ENCODE measurements at places on chromosomes 1 and 21.

- DNase-seq: peak; percentile 55
Observed at GRCh38 chr1:109502364-109502851, 7.1 kb downstream of the AMIGO1 start.

DNA sequence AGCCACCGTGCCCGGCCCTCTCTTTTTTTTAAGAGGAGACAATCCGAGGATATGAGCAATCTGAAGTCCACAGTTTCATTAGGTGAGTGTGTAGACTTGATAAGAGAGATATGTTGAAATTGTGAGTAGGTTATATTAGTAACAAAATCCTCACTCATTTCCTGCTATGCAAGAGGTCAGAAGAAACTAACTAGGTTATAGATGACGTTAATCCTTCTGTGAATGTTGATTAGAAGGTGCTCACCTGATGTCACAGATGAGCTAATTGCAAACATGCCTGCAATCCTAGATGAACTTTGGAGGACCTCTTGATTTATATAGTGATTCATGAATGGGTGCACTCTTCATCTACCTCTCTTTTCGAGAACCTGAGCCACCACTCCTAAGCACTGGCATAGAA, 29.3 kb downstream of the NTMT2 start:
- DNase-seq: no peak

DNA sequence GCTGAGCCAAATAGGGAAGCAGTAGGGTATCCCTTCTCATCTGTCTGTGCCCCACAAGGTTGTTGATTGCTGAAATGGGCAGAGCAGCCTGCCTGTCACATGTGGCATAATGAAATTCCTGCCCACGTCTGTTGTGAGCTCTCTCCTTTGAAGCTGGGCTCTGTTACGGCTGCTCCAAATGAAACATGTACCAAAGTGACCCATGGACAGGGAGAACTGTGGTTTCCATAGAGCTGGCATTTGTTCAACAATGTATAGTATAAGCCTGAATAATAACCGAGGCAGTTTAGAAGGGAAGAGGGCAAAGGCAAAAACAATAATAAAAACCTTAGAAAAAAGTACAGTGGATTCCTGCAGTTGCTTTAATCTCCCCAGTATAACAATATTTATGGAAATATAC, 149.7 kb downstream of the LYPLAL1 start:
- DNase-seq: no peak

DNA sequence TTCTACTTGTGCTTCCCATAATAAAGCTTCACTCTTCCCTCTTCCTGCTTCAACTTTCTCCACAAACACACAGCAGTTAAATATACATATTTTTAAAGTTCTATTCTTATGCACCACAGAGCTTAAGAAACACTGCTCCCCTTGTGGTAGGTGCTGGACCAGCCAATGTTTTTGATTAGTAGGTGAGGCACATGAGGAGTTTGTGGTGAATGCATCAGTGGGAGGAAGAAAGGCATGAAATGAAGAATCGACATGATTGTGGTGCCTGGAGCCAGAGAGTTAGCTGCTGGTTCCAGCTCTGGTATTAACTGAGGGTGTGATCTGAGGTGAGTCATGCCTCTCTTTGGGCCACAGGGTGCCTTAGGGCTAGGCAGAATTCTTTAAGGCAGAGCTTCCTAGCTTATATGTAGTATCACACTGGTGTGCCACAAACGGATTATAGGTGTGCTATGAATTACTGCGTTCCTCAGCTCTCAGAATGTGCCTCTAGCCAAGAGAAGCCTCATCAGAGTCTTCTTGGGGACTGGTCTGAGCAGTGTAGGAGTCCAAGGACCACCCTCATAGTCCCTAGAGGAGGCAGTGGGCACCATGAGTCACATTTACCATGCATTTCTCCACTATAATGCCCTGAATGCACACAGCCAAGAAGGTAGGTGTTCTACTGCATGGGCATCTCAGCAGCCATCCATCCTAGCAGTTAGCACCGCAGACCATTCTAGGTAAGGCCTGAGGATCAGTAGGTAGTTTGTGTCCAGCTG, 97.4 kb upstream of the SGIP1 start:
- DNase-seq: peak; percentile 8

GRCh38 chr1:216111842-216112241, 311.4 kb downstream of the USH2A start:
- no peak for DNase-seq

DNA sequence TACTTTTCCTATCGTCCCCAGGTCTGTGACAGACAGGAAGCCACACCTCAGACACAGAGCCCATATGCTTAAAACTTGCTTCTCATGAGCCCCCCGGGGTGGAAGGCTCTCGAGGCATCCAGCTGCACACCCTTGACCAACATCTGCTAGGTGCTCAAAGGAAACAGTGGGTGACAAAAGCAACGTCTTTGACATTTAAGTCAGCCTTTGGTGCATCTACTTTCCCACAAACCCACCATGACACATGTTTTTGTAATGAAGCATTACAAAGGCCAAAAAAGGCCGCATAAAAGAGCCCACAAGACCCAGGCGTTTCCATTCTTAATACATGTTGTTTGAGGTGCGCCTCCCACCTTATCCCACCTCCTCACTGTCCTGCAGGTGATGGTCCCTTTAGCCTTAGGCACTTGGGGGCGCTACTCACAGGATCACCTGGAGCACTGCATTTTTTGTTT, 11.8 kb upstream of the FASLG start:
- DNase-seq: no peak

DNA sequence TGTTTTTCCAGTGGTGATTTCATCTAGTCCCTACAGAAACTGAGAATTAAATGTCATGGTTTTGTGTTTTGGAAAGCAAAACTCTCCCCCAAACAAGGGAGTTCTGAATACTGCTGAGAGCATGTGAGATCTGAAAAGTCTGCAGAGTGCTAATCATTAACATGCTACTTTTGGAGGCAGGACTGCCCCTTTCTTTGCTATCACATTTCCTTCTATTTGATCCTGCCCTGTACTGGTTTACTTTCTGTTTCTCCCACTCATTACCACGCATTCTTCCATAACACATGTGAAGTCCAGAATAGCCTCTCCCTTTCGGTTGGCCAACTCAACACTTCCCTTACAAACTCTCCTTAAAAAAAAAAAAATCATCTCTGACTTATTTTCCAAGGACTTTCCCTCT, 63.6 kb downstream of the GADD45A start:
- DNase-seq: no peak

DNA sequence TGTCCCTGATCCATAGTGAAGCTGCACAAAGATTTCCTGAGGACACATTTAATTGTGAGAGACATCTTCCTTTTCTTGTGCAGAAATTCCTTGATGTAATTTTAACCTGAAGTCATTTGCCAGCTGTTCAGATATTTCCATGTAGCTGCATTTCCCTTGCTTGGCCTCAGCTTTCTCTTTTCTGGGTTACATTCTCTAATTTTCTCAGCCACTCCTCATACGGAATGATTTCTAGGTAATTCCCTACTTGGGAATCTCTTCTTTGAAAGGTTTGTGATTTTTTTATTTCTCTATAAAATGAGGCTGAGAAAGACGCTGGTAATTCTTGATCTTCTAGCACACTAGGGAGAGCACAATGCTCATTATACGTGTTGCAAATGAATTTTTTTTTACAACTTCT, 199.0 kb downstream of the PCP4 start:
- no peak for DNase-seq

DNA sequence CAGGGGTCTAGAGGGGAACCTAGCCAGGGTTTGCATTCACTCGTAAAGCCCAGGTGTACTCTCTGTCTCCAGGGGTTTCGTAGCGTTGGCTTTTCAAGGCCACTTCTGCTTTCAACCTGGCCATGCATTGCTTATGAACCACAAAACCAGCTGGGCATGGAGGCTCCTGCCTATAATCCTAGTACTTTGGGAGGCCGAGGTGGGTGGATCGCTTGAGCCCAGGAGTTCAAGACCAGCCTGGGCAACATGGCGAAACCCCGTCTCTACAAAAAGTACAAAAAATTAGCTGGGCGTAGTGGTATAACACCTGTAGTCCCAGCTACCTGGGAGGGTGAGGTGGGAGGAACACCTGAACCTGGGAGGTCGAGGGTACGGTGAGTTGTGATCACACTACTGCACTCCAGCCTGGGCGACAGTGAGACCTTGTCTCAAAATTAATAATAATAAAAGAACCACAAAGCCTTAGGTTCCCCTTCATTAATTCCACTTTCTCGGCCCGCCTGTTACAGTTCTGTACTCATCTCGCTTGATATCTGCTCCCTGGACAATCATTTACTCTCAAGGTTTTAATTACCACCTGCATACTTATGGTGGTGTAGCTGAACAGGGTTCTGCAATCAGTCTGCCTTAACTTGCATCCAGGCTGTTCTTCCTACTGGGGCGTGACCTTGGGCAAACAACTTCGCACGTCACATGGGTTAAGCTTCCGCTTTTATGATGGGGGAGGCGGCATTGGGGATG, 6.1 kb downstream of the SLC16A4 start:
- no peak for DNase-seq

DNA sequence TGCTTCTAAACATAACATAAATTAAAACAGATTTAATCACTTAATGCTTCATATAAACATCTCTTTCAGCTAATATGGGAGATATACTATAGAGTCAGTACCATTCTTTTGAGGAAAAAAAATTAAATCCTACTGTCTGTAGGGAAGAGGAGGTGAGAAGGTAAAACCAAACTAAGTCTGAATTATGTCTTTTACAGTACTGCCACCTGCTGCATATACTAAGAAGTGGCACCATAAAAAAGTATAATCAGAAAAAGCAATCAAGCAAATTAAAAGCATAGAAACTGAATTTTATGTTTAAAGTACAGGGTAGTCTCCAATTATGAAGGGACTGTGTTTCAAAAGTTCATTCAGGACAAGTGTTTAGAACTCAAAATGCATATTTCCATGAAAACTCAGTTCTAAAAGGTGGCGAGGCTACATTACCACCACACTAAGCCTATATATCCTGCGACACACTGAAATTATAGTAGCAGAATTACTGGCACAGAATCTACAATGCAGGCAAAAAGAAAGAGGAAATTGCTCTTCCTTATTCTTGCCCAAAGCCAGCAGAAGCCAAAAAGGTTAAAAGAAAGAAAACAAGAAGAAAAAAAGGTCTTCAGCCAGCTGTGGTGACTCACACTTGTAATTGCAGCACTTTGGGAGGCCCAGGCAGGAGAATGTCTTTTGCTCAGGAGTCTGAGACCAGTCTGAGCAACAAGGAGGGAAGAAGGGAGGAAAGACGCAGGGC, 9.0 kb downstream of the NSL1 start:
- DNase-seq: no peak

DNA sequence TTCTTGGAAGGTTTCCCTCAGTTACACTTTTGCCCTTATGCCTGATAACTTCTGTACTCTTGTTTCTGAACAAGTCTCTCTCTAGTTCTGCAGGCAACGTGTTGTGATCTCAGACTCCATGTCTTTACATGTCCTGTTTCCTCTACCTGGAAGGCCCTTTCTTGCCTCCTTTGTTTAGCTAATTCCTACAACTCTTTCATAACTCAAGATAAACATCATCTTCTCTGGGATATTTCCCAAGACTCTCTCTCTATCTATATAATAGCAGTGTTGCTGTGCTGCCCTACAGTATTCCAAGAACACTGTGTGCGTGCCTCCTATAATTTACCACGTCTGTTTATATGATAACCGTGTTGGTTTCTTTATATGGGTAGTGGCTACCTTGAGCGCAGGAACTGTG, 47.8 kb downstream of the CHRM3 start:
- no peak for DNase-seq

GRCh38 chr1:207910591-207911354, at the start of gene CD34:
Gene CD34, minus strand, starts transcription at chr1:207911125. Its CDS starts 45 bp downstream, at chr1:207911080.
- DNase-seq: no peak

GRCh38 chr1:162111572-162111971, 42.1 kb downstream of the NOS1AP start:
- no peak for DNase-seq

GRCh38 chr1:109425391-109426280, 612 bp downstream of the PSMA5 start:
- peak; percentile 48 for DNase-seq

DNA sequence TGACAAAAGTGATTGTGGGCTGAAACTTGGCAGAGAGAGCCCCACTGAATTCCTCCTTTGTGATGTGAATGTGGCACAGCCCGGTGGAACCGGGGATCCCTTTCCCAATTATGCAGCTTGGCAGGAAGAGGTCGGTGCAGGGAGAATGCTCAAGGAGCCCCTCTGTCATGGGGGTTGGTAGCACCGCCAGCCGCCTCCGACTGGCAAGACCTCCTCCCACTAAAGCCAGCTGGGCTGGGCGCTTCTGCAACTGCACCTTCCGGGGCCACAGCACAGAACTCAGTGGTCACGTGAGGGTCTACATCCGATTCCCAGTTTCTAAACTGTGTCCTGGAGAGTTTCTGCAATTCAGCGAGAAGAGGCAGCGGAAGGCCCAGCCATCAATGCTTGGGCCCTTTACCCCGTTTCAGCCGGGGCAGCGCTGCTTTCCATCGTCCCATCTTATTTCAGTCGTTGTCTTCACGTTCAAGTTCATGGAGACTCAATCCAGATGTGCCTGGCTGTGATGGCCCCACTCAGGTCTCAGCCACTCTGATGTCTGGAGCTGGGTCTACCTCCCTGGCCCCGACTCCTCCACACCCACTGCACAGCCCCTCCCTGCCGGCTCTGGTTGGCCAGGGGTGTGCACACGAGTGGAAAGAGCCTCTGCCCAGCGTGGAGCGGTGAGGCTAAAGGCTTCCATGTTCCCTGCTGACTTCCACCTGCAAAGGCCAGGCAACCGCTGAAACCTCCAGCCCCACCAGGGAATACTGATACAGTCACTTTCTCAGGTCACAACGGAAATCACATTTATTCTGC, 39.8 kb upstream of the FHAD1 start:
- DNase-seq: no peak

DNA sequence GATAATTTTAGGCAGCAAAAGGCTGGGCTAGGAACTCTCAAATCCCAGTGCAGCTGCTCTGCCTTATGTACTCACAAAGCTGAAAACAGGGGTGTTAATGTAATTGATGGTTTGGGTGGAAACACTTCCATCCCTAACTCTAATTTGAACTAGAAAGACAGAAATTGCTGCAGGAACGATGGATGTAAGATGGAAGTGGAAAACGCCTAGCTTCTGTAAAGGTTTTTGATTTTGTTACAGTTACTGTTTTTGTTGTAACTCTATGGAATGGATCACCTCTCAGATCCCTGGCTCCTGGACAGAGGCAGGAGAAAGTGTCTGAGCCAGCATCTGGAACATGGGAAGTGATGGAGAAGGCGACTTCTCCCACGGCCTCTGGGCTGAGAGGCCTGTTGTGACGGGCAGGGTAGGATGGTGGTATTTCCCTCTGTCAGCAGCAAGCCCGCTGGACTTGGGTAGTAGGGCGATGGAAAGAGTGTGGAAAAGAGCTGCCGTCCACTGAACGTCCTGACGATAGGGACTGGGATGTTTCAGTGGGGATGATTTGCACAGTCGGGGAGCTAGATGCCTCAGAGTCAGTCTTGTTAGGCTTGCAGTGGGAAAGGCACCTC, 1.6 kb downstream of the TRAF5 start:
- DNase-seq: no peak

- DNase-seq: no peak
Observed at GRCh38 chr1:156167536-156167935, 14.2 kb downstream of the SEMA4A start.

GRCh38 chr1:245298781-245299180, 144.0 kb downstream of the KIF26B start:
- DNase-seq: no peak

GRCh38 chr1:927234-927633, 3.5 kb downstream of the SAMD11 start:
- DNase-seq: no peak

GRCh38 chr1:151823175-151823574, 8.4 kb downstream of the RORC start:
- DNase-seq: no peak

- DNase-seq: no peak
Observed at GRCh38 chr1:184891440-184891839, 82.9 kb downstream of the NIBAN1 start.

All from T-helper 22 cell (primary cell).